ENCODE measurements at places on chromosomes 3 and 15.

- DNase-seq = no peak
Observed at GRCh38 chr15:96332637-96333121, 2.2 kb downstream of the NR2F2 start.

DNA sequence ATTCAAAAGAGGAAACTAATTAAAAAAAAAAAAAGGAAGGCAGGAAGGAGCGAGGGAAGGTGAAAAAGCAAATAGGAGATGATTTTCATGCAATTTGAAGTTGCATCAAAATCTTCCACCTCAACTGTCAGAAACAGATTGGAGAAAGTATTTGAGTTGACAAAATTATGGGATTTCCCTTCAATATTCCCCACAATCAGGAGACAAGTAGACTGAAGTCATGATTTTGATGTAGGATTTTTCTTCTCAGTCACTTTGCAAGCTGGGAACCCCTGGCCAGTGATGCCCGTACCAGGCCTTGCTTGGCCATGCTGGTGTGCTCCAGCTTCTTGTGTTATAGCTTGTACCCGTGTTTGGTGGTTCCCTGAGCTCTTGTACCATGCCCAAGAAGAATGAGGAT, 854.5 kb upstream of the CFAP20DC start:
- no peak for DNase-seq

DNA sequence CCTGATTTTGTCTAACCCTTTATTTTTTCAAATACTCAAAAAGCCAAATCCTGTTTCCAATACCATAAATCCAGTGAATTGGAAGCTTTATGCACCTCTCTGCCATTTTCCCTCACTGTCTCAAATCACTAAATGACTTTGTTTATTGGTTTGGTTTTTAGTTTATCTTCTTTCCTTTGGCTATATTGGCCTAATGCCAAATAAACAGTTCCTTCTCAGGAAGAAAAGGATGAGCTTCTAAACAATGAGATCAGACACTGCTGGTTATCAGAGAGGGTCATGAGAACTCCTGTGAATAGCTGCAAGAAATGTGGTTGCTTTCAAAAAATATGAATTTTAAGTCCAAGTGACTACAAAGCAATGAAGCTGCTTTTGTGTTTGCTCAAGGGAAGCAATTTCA, 359.9 kb downstream of the MECOM start:
- DNase-seq = no peak

DNA sequence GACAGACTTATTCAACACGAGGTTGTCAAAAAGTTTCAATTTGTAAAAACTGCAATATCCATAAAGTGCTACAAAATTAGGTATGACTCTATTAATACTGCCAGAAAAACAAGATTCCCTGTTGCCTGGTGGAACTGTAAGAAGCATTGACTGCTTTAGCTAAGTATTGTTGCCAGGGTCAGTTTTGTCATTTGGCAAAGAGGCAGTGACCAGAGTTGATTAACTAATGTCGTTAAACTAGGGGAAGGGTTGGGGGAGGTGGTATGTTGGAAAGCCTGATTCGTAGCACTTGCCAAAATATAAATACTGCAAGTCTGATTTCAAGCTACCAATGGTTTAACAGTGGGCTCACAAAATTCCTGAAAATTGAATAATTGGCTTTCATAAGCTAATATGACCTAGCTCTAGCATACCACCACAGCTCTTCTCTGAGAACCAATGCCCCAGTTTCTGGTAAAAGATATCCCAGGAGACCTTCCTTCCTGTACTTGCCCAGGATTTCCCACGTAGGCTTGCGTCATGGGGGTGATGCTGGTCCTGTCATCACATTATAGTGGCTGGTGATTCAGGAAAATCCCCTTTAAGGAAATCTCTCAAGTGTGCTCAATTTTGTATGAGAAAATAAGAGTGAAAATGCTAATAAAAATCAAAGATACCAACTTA, 266.4 kb upstream of the TBC1D5 start:
- DNase-seq = no peak

- no peak for DNase-seq
Observed at GRCh38 chr15:71149646-71150557, 34.6 kb downstream of the THSD4 start.

DNA sequence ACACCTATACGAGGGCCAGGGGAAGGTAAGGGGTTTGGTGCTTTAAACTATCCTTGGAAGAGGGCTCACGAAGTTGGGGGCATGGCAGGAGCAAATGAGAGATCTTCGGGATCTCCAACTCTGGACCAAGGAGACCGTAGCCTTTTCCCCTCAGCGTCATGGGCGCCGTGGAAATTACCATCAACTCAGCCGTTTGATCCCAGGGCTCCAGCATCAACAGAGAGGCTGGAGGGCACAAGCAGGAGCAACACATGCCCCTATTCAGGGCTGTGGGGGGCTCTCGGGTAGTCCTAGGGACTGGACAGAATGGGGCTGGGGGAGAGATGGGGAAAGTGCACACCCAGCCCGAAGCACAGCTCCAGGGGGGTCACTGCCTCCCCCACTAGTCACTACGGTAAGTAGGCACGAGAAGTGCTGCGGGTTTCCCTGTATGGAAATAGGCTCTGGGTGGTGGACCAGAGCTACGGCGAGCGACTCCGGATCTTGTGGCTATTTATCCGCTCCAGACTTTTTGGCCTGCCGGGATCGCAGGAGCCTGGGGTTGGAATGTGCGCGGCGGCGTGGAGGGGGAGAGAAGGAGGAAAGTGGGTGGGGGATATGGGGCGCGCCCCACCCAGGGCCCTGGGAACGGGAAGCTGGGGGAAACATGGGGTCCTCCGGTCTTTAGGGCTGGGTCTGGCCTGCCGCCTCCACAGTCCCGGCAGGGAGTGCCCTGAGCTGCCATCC, 539 bp upstream of the LAMB2 start:
- no peak for DNase-seq

DNA sequence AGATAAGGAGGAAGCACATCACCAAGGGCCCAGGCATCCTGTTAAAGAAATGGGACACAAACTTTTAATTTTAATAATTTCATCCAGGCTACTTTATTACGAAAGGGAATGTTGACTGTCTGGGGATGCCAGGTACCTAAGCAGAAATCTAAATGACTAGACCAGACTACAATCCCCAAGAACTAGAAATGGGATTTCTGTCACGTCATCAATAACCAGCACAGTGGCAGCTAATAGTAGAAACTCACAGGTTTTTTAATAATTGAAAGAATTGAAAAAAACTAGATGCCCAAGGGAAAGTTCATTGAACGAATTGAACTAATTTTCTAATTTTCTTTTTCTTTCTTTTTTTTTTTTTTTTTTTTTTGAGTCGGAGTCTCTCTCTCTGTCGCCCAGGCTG, 789.3 kb downstream of the IGSF11 start:
- no peak for DNase-seq

DNA sequence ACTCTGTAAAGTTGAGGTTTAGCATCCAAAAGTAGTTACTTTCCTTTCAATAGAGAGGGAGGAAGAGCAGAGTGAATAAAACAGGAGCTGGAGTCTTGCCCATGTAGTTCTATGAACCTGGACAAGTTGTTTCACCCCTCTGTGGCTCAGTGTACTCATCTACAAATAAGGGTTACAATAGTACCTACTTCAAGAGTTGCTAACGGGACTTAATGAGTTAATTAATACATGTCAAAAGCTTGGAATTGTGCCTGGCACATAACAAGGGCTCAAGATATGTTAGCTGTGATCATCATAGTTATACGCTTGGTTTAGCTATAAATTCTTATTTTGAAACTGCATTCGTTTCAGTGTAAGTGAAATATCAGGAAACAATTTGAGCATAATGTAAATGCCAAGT, 388.5 kb upstream of the THBS1 start:
- DNase-seq = no peak

DNA sequence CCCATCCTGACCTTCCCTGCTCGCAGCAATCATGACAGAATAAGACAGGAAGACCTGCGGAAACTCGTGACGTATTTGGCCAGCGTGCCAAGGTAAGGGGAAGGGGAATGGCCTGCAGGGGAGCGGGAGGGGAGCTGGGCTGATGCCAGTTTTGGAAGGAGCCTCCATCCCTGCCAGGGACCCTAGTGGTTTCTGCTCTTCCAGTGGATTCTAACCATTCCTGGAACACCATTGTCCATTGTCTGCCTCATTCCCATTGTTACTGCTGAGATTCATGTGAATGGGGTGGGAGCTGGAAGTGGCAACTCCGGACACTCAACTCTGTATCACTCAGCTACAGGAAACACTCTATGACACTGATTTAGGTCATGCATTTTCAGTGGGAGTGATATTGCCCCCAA, 242.9 kb upstream of the ROPN1 start:
- no peak for DNase-seq

GRCh38 chr15:24039683-24040082, 352.6 kb upstream of the NDN start:
- DNase-seq = no peak

- no peak for DNase-seq
Observed at GRCh38 chr15:31082771-31083369, 18.7 kb downstream of the TRPM1 start.

DNA sequence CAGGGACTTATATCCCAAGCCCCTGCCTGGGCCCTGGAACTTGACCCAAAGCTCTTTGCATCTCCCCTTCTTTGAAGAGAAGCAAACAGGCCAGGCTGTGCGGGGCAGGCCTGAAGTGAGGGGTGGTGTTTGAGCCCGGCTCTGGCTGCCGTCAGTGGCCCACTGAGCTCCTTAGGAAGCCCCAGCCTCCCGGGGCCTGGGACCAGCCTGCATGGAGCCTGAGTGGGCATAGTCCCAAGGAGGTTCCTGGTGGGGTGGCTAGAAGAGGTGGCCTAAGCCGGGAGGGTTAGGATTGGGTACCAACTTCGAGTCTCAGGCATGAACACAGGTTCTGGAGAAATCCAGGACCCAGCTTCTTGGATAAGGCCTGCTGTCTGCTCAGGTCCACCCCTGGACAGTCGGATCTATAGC, 6.4 kb downstream of the TMIE start:
- DNase-seq = no peak

DNA sequence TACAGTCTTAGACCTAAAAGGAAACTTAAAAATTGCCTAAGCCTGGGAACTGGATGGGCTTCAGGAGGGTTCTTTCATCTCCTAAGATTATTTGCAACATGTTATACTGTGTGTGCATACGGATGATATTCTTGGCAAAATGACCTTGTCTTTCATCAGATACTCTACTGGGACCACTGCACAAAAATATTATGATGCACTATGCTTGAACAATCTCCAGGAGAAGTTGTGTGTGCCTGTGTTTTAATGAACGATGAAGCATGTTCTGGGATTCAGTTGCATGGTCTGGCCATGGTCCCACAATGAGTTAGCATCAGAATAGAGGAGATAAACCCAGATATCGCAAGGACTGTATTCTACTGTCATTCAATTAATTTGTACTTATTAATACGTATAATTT, 68.7 kb downstream of the GAP43 start:
- no peak for DNase-seq

DNA sequence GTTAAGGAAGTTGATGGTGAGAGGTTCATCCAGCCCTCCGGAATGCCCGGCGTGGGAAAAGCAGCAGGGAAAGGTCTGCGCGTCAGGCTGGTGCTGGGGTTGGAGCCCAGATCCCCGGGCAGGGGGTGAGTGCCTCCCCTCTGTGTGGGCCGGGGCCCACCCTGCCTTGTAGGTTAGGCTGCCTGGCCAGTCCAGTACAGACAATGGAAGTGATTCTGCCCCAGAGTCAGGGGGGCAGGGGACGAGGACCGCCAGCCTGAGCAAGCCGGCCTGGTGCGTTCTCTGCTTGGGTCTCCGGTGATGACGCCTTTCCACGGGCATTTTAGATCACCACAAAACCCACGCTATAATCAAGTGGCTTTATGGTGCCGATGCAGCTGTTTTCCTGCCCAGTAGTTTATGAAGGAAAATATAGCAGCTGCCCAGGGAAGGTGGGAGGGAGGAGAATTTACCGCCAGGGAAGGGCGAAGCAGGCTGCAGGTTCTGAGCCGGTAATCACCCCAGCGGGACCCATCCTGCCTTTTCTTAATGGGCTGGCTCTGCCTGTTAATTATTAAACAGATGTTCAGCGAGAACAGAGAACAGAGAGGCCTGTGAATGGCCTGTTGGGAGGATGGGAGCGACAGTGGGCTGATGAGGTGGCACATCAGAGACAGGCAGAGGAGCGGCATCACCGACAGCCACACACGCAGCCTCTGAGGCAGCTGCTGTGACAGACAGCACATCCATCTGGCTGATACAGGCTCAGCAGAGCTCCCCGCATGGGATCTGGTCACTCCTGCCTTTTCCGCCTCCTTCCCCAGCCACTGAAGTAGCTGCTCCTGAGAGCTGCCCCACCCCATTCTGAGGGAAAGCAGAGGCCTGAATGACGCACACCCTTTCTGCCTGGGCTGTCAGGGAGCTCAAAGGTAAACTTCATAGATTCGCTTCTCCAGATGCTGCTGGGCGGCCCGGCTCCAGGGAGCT, 35.2 kb downstream of the BDH1 start:
- no peak for DNase-seq

GRCh38 chr3:66270701-66271100, 49.9 kb downstream of the SLC25A26 start:
- DNase-seq = no peak

DNA sequence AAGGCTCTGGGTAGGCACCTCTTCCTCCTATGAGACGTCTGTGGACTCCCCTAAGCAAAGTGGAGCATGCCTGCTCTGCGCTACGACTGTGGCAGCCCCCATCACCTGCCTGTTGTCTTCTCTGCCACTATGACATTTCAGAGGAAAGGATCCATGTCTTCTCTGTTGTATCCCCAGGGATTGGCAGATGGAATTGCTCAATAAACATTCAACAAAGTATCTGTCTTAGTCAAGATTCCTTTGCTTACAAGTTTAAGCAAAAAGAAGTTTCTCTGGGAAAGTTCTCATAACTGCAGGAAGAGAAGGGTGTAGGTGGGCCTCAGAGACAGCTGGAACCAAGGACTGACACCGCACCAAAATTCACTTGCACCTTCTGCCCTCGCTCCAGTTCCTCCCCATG, 34.3 kb downstream of the AMOTL2 start:
- DNase-seq = no peak

DNA sequence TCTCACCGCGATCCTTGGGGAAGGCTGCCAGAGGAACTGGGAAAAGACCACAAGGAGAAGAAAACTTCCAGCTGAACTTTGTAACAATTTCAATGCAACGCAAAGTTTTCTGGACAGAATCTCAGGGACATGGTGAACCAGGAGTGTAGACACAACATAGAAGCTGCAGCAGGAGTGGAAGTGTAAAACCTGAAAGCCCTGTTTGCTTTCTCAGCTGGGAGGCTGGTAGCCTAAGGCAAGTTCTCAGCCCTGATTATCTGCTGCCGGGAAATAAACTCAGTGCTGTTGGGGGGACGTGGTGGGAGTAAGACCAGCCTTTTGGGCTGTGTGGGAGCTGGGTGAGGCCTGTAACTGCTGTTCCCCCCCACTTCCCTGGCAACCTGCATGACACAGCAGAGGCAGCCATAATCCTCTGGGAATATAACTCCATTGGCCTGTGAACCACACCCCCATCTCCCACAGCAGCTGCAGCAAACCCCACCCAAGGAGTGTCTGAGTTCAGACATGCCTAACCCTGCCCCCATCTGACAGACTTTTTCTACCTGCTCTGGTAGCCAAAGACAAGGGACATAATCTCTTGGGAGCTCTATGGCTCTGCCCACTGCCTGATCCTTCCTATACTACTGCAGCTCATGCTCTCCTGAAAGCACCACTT, 106.7 kb downstream of the ZNF621 start:
- DNase-seq = no peak

- DNase-seq = no peak
Observed at GRCh38 chr3:197356741-197357140, 58.3 kb upstream of the DLG1 start.
